NCI-H1930 (cell line): ENCODE measurements at places on chromosomes 7 and 10.

- DNase-seq: no peak
These were observed 5.2 kb downstream of the RET start for GRCh38 chr10:43082087-43082486.

- DNase-seq: no peak
These were observed 3.6 kb downstream of the VOPP1 start for GRCh38 chr7:55568613-55569268.

DNA sequence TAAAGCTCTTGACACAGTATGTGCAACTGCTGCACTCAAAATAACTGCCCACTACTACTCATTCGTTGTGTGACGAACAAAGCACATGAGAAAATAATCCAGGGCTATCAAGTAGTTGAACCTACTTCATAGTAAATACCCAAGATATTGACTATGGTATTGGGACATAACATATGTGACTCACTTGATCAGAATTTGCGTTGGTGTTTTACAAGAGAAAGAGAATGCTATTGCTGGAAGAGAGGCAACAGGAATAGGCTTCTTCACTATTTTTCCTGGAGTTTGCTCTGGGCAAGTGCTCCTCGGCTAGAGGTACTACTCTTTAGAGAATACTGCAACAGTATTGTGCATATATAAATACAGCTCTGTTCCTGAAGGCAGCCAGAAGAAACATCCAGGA, 2.5 kb downstream of the DGKB start:
- no peak for DNase-seq

DNA sequence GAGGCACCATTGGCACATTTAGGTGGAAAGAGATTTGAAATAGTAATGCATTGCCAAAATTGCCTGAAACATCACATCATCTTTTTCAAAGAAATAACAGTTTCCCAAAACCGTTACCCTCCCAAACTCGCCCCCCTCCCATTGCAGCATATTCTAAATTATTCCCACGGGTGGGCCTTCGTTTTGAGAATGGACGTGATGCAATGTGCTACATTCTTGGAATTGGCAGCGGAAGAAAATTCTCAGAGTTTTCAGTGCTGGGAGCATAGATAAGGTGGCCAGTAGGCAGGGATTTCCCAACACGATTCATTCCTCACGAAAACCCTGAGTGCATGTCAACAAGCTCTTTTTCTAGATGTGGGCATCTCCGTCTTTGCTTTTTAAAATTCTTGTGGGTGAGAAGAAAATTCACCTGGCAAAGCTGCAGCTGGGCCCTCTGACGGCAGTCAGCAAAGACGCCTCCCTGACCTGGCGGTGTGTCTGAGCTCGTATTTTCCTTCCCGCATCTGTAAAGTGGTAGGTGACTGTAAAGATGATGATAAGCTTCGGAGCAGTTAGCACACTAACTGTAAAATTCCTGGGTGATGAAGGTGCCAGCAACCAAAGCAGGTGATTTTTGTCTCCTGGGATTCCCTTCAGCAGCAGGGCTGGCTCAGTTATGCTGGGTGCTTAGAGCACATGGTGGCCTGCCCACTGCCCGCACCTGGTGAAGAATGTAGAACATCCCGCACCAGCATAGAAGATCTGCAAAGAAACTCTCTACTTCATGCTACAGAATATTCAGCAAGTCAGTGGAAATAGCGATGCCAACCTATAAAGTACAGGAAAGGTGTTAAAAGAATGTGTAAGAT, 141.9 kb upstream of the KLF6 start:
- no peak for DNase-seq

DNA sequence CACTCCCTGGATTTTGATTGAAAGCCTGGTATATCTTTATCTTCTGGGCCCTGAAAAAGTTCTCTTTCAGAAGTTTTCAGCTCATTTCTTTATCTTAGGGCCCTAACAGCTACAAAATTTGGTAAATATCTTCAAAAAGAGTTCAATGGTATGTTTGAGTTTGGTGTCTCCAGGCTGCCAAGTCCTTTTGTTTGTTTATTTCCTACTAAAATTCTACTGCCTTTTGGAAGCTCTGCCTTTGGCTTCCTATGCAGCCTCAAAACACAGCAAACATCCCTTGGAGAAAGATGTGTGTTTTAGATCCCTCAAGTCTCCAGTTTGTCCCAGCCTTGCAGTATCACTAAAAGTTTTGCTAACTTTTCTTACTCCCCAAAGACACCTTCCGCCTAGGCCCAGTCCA, 146.8 kb downstream of the LRRTM3 start:
- DNase-seq: no peak

- DNase-seq: no peak
These were observed 817.5 kb downstream of the NXPH1 start for GRCh38 chr7:9250876-9251275.

DNA sequence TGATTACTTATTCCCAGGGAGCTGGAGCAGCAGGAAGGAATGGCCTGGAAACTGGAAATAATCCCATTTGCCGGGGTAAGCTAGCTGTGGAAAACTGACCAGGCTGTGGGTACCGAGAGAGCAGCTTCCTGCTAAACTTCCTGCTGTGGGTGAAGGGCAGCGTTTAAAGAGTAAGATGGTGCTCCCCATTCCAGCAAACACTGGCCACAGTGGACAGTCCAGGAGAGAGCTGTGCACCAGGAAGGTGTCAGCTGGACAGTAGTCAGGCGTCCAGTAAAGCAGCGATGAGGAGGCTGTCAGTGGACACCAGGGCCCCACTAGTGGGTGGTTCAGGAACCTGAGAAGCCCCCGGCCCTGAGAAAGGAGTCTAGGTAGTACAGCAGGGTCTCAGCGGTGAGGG, 55.4 kb downstream of the TBXAS1 start:
- no peak for DNase-seq

GRCh38 chr7:100051611-100052010, 2.0 kb downstream of the ZSCAN21 start:
- no peak for DNase-seq

DNA sequence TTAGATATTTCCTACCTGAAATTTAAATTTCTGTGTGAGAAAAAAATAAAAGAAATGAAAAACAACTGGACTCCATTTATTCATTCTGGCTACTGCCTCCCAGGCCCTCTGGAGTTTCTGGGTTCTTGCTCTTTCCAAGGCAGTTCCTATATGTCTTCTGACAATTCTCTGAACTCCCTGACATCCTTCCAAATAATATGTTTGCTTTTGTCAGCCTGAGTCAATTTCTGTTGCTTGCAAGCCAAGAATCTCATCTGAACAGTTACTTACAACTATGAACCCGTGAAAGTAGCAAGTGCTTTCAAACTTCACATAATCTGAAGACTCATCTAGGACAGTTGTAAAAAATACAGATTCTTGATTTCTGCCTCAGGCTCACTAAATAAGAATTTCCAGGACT, 216.7 kb upstream of the NPVF start:
- DNase-seq: no peak

- no peak for DNase-seq
These were observed 110.0 kb upstream of the GLCCI1 start for GRCh38 chr7:7858559-7858958.

DNA sequence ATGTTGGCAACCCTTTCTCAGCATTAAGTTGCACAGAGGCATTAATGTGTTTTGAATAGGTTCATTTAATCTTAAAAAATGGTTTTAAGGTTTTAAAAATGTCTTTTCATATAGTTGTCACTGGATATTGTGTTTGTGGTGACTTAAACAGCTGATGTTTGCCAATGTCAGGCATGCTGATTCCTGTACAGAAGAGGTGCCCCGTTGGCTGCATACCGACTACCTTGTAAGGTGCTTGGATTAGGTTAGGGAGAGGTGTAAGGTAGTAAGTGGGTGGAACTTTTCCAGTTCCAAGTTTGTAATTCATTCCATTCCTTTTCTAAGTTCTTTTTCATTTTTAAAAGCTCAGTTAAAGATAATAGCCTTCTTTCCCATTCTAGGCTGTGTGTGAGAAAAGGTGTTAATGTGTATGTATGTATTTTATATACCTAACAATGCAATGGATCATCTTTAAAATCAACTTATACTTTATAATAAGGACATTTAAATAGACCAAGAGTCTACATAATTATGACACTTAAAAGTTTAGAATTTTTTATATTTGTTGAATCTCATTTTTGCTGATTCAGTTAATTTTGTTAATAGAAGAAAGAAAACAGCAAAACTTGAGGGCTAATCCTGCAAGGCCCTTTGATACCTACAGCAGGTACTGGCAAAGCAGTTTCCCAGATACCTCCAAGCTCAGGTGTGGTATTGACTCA, 155.2 kb downstream of the LCOR start:
- DNase-seq: no peak

DNA sequence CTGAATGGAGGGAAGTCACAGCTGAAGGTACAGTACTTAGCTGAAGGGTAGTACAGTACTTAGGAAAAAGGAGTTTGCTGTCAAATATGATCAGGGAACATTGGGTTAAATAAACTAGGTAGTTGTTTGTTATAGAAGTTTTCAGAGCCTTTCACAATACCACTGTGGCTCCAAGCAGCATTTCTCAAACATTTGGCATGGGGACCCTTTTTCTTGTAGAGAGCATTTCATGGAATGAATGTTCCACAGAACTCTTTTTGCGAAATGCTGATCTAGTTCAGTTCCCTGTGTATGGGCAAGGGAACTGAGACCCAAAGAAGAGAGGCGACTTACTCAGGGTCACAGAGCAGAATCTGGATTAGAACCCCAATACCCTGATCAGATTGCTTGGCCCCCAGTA, 31.5 kb upstream of the DDX50 start:
- DNase-seq: no peak

GRCh38 chr10:120420421-120420820, 36.6 kb upstream of the PLPP4 start:
- no peak for DNase-seq

- no peak for DNase-seq
These were observed 6.1 kb upstream of the RBM17 start for GRCh38 chr10:6082496-6083395.

DNA sequence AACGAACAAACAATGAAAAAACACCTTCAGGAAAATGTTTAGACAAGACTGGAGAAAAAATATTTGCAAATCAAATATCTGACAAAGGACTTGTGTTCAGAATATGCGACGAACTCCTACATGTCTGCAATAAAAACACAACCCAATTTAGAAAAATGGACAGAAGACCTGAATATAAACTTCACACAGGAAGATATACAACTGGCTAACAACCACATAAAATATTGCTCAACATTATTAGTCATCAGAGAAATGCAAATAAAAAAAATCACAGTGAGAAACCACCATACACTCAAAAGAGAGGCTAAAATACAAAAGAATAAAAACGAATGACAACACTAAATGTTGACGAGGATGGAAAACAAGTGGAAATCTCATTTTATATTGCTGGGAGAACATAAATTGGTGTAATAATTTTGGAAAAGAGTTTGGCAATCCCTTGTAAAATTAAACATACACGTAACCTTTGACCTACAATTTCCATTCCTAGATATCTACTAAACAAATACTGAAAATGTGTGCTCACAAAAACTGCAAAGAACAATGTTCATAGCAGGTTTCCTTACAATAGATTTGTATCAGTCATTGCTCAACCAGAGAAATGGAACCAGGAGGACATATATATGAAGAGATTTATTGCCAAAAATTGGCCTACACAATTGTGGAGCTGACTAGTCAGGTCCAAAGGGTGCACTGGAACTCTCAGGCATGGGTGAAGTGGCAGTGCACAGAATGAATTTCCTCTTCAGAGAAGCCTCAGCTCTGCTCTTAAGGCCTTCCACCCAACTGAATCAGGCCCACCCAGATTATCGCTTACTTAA, 82.9 kb upstream of the OGDHL start:
- no peak for DNase-seq

GRCh38 chr10:104326991-104327610, 11.2 kb downstream of the ITPRIP start:
- DNase-seq: no peak

DNA sequence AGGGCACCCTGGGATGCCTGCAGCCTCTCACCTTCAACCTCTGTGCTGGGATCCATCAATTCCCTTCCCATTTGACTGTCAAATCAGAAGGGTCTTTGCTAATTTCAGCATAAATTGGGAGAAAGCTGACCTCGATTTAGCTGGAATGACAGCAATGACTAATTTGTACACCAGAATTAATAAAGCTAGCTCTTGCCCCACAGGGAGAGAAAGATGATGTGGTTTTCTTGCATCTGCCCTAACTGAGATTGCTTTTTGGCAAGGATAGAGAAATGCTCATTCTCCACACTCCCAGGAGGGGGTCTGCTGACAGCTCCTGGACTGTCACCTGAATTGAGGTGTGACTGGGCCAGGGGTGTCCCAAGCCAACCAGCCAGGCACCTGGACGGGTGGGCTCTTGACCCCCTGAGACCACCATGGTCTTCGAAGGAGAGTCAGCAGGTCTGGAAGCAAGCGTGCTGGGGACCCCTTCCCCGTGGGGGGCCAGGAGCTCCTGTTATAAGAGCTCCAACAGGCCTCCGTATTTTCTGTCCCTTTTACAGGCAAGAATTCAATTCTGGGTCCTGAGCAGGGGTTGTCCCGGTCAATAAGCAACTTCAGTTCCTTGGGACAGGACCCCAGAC, 42.1 kb downstream of the RBM17 start:
- no peak for DNase-seq

DNA sequence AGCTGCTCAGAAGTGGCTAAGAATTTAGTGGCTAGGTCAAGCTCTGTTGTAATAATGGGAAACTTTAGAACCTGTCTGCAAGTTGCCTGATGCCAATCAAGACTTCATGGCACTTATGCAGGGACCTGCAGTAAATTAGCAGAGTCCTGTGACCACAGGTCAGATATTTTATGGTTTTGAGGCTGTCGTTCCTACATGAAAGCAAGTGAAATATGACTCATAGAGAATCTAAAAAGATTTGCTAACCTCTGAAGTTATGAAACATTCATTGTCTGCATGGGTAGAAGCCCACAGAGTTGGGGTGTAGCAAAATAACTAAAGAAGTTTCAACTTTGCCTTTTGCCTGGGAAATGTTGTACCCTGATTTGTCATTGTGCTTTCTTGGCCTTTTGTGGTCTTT, 32.3 kb downstream of the SLC39A12 start:
- no peak for DNase-seq

DNA sequence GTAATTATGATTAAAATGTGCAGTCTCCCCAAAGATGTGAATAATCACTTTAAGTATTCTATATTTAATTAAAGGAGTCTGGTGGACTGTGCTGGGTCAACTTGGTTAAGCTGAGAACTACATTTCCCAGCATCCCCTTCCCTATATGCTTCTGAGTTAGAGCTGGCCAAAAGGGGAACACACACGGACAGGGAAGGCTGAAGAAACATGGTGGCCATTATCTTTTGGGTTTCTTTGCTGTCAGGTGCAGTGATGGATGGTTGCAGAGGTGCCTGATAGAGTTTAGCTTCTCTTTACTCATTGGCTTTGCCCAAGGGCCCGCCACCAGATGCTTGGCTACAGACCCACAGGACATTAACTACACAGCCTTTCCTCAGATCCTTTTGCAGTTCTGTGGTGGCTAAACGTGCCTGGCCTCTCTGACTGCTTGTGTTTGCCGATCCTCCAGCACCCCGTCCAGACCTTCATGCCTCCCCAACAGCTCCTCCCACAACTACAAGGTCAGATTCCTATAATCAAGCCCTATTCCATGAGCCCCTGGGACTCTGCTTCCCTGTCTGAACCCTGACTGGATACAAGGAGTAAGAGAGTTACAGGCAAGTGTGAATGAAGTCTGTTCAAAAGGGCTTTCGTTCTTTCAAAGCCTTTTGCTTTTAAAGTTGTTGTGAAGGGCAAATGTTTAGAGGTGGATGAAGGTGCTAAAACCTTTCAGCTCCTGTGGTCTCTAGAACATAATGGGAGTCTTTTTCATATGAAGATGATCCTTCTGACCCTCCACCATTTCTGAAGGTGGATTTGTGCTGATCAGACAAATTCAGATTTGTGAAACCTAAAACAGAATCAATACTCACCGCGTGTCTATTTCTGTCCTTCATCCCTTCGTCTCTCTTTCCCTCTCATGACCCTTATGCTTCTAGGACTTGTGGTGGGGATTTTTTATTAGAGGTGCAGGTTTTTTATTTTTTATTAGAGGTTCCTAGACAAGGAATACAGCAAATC, 21.5 kb downstream of the BUB3 start:
- no peak for DNase-seq
